Brain (organoid and tissue), 16 donors: ENCODE measurements at places on chromosomes 6 and 20. TPM values are rescaled to one million over a fixed set of nuclear protein-coding genes. Genes with fewer than 3 reads are reported as not detected.
A peak's percentile ranks its signal among the peaks of the same experiment; 100 is the strongest.

GRCh38 chr20:45968081-45968671, 3.8 kb downstream of the ZNF335 start:
- DNase-seq = no peak

- DNase-seq = no peak
Measured at GRCh38 chr6:157236040-157236725, 87.1 kb downstream of the TMEM242 start.

DNA sequence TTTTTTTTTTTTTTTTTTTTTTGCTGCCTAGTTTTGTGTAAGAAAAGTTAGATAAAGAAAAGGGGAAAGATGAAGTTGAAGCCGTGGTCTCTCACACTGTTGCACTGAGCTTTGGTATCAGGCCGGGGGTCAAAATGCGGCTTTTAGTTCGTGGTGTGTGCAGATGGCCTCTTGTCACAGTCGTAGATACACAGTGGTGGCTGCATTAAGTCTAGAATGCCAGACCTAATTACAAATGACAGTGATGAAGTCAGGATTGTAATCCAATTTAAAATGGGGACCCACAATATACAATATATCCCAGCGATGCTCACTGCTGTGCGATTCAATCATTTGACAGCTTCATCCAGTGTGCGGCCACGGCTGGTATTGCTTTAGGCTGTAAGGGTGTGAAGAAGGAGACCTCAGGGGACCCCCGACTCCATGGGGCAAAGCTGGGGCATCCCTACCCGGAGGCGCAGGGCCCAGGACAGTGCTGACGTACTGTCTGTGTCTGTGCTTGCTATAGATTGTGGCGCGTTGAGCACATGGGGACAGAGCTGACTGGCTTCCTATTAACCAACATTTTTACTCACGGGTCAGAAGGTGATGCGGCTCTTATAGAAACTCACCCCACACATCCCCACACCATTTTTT, 210.0 kb upstream of the SOX4 start:
- peak; percentile 33 for DNase-seq

GRCh38 chr6:104990085-104990484, 33.2 kb downstream of the LIN28B start:
- no peak for DNase-seq

- no peak for DNase-seq
Measured at GRCh38 chr20:33724439-33725094, 4.5 kb upstream of the PXMP4 start.

- DNase-seq = peak; percentile 80
Measured at GRCh38 chr6:169158174-169158573, 95.5 kb downstream of the THBS2 start.

GRCh38 chr20:57760698-57761412, 51.0 kb upstream of the PMEPA1 start:
- no peak for DNase-seq

- DNase-seq = no peak
Measured at GRCh38 chr6:146850238-146850896, 251.6 kb downstream of the ADGB start.

GRCh38 chr20:8589956-8590355, 457.9 kb downstream of the PLCB1 start:
- no peak for DNase-seq

- peak; percentile 23 for DNase-seq
Measured at GRCh38 chr20:43983904-43984361, 69.3 kb downstream of the TOX2 start.

GRCh38 chr6:14889188-14889587, 356.7 kb upstream of the JARID2 start:
- no peak for DNase-seq

DNA sequence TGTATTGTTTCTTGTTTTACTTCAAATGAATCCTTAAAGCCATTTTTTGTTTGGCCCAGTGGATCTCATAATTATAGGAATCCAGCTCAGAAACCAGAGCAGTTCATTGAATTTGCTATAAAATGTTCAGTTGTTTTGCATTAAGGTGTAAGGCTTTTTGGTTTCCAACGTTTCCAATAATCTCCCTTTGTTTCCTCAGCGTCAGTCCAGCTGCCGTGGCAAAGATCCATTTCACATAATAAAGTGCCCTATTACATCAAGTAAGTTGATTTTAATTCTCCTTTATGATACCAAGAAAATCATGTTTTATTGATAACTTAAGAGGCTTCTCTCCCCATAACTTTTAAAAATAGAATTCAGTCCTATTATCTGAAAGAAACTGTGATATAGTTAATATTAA, 472.6 kb downstream of the UTRN start:
- DNase-seq = no peak

DNA sequence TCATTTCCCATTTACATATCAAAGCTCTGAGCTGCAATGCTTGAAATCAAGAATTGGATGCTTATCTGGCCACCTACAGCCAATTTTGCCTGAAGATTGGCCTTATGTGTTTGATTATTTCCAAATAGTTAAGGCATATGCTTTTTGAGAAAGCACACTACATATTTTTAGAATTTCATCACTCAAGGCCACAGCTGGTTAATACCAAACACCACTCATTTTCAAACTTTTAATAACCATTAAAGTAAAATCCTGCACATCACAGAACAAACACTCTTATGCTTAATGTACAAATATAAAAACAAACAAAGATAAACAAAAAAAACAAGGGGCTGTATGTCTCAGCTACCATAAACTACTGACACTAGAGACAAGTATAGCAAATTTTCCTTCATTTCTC, 96.9 kb upstream of the HMGCLL1 start:
- no peak for DNase-seq

DNA sequence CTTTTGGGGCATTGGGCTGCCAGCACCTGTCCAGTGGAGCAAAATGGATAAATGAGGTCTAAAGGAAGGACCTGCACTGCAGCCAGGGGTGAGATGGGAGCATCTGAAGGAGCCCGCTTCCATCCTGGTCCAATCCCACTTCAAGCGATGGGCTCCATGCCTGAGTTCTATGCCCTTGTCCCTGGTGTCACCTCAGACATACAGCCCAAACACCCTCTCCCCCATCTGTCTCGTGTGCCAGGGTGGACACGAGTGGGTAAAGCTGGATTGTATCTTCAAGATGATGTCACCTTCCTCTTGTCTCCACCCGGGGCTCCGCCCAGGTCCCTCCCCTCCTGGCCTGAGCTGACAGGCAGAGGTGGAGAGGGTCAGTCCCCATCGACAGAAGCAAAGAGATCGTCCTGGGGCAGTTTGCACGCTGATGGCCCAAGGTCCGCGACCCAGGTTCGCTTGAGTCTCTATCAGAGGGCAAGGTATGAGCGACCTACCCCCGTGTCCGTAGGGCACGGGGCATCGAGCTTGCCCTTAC, 544 bp downstream of the SMIM29 start:
- peak; percentile 62 for DNase-seq

DNA sequence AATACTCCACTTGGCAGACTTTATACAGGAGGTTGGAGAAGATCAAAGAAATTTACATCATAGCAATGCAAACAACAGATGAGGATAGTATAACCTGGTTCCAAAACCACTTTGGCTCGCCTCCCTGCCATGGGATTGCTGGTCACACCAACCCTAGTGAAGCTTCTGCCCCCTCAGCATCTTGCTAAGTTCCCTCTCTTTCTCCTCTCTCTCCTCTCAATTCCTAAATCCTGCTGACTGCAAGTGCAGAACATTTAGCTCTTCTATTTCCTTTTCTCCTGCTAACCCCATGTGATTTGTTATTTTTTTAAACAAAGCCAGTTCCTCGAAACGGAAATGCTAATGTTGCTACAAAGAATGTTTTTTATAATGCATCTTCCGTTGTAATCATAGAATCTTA, 50.3 kb upstream of the LY86 start:
- peak; percentile 78 for DNase-seq

- no peak for DNase-seq
Measured at GRCh38 chr6:37985355-37985754, 165.8 kb downstream of the ZFAND3 start.

DNA sequence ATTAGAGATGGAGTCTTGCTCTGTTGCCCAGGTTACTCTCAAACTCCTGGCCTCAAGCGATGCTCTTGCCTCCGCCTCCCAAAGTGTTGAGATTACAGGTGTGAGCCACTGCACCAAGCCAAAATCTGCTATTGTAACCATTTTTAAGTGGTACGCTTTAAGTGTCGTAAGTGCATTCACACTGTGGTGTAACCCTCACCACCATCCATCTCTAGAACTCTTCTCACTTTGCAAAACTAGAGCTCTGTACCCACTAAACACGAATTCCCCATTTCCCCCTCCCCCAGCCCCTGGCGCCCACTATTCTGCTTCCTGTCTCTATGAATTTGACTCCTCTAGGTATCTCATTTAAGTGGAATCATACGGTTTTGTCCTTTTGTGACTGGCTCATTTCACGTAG, 2.8 kb upstream of the FAM83C start:
- DNase-seq = no peak

GRCh38 chr20:20063941-20064702, 11.8 kb downstream of the CFAP61 start:
- DNase-seq = no peak

ANGPT4 gene
- 0.10 TPM for polyA plus RNA-seq

DNPH1 gene
- 91.3 TPM for polyA plus RNA-seq

ACSS1 gene
- polyA plus RNA-seq = 12.2 TPM

PCMTD2 gene
- 44.4 TPM for polyA plus RNA-seq

CNBD2 gene
- 11.9 TPM for polyA plus RNA-seq

BPIFB2 gene
- polyA plus RNA-seq = not detected

HEY2 gene
- 2.5 TPM for polyA plus RNA-seq
